ENCODE measurements at places on chromosomes 3 and 15.

DNA sequence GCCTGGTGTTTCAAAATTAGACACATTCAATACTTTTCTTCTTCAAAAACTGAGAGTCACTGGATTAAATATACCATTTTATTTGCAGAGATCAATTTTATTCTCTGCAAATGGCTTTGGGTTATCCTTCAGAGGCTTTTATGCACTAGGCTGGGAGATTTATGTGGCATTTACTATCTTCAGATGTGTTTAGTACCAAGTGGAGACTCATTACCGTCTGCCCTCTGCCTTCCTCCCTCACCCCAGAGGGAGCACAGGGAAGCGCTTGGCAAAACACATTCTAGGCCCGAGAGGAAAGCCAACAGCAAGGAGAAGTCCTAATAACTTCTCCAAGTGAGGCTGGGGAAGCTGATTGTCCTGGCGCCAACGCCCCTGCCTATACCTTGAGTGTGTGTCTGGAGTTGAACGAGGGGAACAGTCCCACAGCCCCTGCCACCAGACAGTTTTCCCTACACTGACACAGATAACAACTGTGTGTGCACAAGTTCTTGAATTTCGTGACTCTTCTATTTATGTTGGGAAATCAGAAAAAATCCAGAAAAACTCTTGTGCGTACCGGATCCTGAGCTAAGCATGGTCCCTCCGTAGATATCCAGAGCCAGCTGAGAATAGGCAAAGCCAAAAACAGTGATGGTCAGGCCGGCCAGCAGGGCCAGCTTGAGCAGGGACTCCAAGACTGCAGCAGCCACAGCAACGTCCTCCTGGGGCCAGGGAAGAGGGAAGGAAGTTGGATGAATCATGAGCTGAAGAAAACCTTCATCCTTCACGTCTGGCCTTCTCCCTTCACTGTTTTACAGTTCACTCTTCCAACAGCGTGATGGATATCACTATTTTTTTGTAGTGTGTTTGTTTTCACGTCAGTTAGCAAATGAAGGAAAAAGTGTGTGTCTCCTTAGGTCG lies 26.6 kb downstream of the RFT1 start:
- DNase-seq, result no peak

GRCh38 chr3:155704061-155704460 lies 40.8 kb downstream of the PLCH1 start:
- DNase-seq, result no peak

DNA sequence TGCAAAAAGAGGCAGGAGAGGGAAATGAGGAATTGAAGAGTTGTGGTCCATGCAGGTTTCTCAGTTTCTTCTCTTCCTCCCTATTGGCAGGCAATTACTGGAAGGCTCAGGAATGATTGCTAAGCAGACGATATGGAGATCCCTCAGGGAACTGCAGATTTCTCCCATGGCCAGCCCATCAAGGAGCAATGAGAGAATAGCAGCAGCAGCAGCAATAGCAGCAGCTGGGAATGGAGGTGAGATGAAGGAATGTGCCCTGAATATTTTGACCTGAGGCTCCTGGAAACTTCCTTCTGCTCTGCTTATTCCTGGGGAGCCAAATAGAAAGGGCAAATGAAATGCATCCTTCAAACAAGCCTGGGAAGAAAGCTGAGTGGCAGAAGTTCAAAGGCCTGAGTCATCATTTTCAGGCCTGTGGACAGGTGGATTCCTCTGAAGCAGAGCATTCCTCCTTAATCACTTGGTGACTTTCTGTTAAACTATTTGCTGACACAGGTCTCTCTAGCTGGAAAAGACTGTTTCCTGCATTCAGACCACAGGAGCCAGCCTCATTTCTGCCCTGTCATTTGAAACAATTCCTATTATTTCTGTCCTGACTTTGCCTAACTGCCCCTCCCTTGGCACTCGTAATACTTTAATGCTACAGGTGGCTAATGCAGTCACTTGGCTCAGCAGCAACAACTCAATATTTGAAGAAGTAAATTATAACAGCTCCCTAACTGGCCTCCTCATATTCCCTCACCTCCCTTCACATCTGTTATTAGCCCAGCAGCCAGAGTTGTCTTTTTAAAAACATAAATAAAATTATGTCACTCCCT lies 146.9 kb upstream of the GADL1 start:
- peak; percentile 92 for DNase-seq

DNA sequence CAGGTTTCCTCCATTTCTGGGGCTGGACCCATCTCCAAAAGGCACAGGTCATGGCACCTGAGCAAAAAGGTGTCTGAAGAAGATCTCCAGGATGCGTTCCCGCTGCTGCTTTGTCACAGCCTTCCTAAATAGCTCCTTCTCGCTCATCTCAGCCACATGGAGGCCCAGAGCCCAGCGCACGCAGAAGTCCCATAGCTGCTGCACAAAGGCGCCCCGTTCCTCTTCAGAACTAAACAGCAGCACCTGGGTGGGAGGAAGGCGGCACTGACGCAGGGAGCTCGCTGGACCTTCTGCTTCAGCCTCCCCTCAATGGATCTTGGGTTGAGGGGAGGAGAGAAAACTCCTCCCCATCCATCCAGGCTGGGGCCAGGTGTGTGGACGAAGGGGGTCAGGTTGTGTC lies 8.4 kb downstream of the DUOX2 start:
- DNase-seq, result no peak

DNA sequence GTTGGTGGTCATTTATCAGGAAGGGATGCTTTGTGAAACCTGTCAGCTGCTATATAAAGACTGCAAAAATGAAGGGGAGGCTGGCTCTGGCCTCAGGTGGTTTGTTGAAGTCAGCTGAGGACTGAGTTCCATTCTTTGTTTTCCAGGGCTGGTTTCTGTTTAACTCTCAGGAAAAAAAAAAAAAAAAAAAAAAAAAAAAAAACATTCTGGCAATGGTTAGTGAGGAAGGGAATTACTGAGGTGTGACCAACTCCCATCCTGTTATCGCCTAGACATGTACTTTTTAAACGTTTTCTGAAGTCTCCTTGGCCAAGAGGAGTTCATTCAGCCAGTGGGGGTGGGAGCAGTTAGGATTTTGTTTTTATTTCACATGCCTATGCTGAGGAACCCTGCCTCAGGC lies 316.3 kb downstream of the OXSM start:
- DNase-seq, result no peak

GRCh38 chr3:129695230-129695629 lies 88.8 kb upstream of the PLXND1 start:
- DNase-seq, result peak; percentile 21
